ENCODE measurements at places on chromosomes 3 and 15. TPM values are rescaled to one million over a fixed set of nuclear protein-coding genes. Genes with fewer than 3 reads are reported as not detected.

The MLF1 gene
- polyA plus RNA-seq, result 47.9 TPM

The DCBLD2 gene
- polyA plus RNA-seq, result 60.1 TPM

The CPA3 gene
- 0.46 TPM for polyA plus RNA-seq

The ANKRD63 gene
- polyA plus RNA-seq, result not detected

The CCR9 gene
- polyA plus RNA-seq, result not detected

The P3H2 gene
- 79.9 TPM for polyA plus RNA-seq

The GATA2 gene
- polyA plus RNA-seq, result 33.8 TPM

The ADCY5 gene
- polyA plus RNA-seq, result 12.6 TPM

The MESD gene
- polyA plus RNA-seq, result 41.4 TPM

The HTR3E gene
- not detected for polyA plus RNA-seq

The LRRN1 gene
- polyA plus RNA-seq, result 17.2 TPM

The ACAN gene
- polyA plus RNA-seq, result 2.3 TPM

The BAHD1 gene
- 24.7 TPM for polyA plus RNA-seq

The GJD2 gene
- not detected for polyA plus RNA-seq

The EFCAB12 gene
- polyA plus RNA-seq, result 6.9 TPM

The IL5RA gene
- polyA plus RNA-seq, result 1.0 TPM

The SI gene
- polyA plus RNA-seq, result not detected
